ENCODE measurements at places on chromosomes 11 and 22.

- DNase-seq, result no peak
These were observed 53.9 kb upstream of the CEP126 start for GRCh38 chr11:101860696-101861427.

DNA sequence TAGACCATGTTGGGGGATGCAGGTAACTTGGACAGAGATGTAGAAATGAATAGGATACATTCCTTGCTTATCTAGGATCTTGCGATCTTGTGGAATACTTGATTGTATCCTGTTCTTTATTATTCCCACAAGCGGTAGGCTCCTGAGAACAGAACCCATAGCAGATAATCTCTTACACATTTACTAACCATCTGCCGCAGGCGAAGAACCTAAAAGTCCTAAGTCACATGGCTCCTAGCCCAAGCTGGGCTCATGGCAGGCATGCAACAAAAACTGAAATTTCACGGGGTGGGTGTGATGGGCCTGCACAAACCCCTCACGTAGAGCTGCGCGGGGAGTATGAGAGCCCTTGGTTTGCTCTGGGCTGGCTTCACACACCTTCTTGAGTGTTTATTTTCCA lies 177.4 kb upstream of the NECTIN1 start:
- no peak for DNase-seq

GRCh38 chr22:43862074-43862881 lies at the start of gene SULT4A1:
SULT4A1 (minus strand) TSS chr22:43862513; CDS start chr22:43862382, 131 bp downstream.
- no peak for DNase-seq

DNA sequence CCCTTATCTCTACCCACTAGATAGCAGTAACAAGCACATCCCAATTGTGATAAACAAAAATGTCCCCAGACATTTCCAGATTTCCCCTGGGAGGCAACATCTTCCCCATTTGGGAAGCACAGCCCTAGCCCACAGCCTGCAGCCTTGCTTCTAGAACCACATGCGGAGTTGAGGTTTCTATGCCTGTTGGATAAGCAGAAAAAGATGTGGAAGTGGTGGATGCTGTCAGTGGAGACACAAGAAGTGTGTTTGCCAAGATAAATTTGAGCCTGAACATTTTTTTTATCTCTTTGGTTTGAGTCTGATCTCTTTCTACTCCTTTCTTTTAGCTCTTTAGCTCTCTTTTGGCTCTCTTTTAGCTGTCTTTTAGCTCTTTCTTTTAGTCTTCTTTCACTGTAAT lies 884.5 kb downstream of the NTM start:
- DNase-seq, result no peak

GRCh38 chr11:73001615-73002014 lies 140.5 kb downstream of the FCHSD2 start:
- DNase-seq, result no peak

DNA sequence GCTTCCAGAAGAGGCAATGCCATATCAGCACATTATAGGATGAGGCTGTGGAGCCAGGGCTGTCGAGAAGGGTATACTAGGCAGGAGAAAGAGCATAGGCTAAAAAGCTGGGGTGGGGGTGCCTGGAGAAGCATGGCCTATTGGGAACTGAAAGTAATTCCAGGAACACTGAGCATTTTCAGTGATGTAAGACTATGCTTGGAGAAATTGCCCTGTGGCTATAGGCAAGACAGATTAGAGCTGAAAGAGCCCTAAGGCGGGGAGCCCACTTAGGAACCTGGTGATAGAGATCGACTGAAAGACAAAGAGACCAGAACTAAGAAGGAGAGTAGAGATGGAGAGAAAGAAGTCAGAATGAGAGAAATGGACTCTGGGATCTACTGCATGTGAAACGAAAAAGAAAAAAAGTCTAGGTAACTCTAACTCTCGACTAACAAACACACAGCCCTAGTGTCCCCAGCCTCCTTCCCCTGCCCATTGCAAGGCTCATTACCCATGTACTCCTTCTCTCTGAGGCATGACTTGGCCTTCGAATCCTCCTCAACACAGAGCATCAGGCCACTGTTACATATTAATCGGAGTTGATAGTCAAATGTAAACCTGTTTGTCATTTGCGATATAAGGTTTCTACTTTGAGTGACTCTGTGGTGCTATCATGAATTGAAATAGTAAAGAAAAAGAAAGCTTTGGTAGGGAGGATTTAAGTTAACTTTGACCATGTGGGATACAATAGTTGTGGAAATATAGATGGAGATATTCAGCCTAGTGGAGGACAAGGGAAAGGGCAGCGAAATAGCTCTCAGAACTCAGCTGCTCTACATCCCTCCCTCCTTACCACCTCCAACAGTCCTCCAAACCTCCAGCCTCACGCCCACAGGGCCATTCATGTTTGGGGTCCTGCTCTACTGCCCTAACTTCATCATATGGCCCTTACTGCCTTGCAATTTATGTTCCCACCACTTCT lies 52.3 kb upstream of the BMAL1 start:
- DNase-seq, result no peak

DNA sequence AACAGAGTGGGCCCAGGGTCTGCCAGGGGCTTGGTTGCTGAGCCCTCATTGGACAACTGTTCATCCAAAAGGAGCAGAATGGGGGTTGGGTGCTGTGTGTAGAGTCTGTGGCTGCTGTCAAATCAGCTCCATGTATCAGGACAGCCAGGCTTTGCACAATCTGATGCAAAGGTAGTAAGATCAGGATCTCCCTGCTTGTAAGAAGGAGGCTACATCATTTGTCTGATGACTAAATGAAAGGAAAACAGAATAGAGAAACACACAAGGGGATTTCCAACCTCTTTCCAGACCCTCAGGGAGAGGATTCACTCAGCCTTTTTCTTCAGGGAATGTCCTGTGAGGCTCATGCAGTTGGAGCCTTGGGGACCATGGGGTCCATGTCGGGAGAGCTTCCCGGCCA lies 7.2 kb downstream of the MICAL2 start:
- no peak for DNase-seq

DNA sequence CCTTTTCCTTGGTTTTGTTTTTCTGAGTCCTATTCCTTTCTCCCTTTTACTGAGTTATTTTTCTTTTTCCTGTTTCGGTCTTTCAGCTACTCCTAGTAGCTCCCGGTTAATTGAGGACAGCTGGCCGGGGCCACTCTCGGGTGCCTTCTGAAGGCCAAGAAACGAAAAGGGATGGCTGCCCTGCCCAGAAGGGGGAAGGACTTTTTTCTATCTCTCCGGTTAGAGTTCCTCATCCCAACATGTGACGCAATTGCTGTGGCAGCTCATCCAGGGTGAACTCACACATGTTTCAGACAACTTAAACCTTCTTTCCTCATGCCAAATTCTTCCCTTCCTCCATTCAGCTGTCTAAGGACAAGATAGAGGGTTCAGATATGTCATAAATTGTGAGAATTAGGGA lies 83.6 kb downstream of the PIWIL4 start:
- DNase-seq, result no peak

GRCh38 chr11:64006398-64006797 lies 20.2 kb downstream of the OTUB1 start:
- DNase-seq, result no peak

DNA sequence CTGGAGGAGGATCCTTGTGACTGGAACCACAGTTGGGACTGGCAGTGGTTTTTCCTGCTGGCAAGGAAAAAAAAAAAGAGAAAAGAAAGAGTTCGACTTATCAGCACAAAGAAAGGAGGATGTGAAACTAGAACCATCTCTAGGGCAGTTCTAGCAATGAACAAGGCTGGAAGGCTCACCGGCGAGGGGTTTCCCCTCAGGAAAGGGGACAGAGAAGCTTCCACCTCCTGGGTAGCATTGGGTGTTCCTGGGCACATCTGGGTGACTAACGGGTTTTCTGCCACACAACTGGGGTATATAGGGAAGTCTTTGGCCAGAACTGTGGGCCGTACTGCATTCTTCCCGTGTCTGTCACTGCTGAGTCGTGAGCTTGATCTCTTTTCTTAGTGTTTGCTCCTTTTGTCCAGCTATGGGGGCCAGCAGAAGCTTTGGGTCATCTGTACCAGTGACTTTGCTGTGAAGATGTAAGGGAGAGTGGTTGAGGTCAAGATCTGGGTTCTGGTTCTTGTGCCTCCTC lies 109.4 kb upstream of the OR4B1 start:
- DNase-seq, result no peak
